Activated T-helper 1 cell treated with anti-CD3 and anti-CD28 coated beads, Interleukin-12 subunit alpha, Interleukin-12 subunit beta, Interleukin-2, Interleukin-4 antibody, amounts not matched to agents 30 ng/mL and 10 ng/mL and 1 ng/mL, durations not matched to agents 14 hours and 24 hours and 36 hours (primary cell): ENCODE measurements at places on chromosomes 11 and 22. TPM values are rescaled to one million over a fixed set of nuclear protein-coding genes. Genes with fewer than 3 reads are reported as not detected.

The LMO2 gene
- total RNA-seq: not detected in 2 replicates

DNA sequence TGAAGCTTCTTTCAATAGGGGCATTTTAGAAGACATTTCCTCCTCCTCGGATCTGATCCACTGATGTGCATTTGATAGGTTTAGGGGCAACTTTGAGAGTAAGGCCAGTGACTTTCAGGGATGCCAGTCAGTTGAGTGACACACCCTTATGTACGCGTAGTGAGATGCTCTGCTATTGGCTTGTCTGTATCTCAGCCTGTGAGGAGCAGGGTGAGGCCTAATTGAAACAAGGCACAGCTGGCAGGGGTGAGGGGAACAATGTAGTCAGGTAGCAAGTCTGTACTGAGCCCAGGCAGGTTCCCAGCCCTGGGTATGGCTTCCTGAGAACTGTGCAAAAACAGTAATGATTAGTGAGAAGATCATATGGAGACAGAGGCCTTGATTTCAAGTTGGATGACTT lies 61.5 kb downstream of the STIM1 start:
- DNase-seq: no peak

GRCh38 chr11:10786451-10786850 lies 22.3 kb downstream of the EIF4G2 start:
- no peak for DNase-seq

- DNase-seq: peak; percentile 63
Observed at GRCh38 chr11:6419009-6419631, at the start of gene APBB1. Gene APBB1, minus strand, starts transcription at chr11:6419094. Its CDS starts 7,747 bp downstream, at chr11:6411347.

DNA sequence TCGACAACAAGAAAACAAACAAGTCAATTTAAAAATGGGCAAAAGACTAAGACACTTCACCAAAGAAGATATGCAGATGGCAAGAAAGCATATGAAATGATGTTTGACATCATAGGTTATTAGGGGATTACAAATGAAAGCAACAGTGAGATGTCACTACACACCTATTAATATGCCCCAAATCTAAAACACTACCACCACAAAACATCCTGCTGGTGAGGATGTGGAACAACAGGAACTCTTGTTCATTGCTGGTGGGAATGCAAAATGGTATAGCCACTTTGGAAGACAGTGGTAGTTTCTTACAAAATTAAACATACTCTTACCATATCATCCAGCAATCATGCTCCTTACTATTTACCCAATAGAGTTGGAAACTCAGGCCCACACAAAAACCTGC lies 29.0 kb downstream of the PRRG4 start:
- DNase-seq: no peak

GRCh38 chr11:130691581-130691980 lies 224.7 kb downstream of the SNX19 start:
- no peak for DNase-seq

DNA sequence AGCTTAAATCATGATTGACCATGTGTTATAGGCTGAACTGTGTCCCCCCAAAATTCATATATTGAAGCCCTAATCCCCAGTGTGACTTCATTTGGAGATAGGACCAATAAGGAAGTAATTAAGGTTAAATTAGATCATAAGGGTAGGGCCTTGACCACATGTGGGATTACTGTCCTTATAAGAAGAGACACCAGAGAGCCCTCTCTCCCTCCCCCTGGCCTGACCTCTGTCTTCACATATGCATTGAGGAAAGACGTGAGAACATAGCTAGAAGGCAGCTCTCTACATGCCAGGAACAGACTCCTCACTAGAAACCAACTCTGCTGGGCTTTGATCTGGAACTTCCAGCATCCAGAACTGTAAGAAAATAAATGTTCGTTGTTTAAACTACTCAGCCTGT lies 13.6 kb upstream of the NUP50 start:
- no peak for DNase-seq

DNA sequence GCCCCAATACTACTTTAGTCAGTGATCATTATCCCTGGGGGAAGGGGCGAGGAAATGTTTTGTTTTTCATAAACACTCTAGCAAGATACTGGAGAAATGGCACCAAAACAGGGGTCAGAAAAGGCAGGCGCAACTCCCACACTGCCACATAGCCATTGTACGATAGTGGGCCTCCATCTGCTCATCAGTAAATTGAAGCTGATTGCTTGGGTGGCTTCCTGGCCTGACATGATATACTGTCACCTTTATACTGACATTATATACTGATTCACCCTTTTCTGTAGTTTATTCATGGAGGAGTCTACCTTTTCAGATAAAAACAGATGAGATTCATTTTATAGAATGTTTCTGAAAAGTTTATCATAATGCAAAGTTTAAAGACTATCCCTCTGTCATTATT lies 51.6 kb upstream of the CCDC34 start:
- no peak for DNase-seq
